ENCODE measurements at places on chromosomes 16 and 17. TPM values are rescaled to one million over a fixed set of nuclear protein-coding genes. Genes with fewer than 3 reads are reported as not detected.

The CES3 gene
- 0.06 TPM for polyA plus RNA-seq

The VPS9D1 gene
- polyA plus RNA-seq, result 8.6 TPM

The FOXC2 gene
- 1.6 TPM for polyA plus RNA-seq

The SRCIN1 gene
- not detected for polyA plus RNA-seq

The IQCK gene
- polyA plus RNA-seq, result 18.0 TPM

The SDR42E2 gene
- not detected for polyA plus RNA-seq

The DDX28 gene
- polyA plus RNA-seq, result 8.1 TPM

The CDH5 gene
- polyA plus RNA-seq, result not detected

The RASL10B gene
- 3.3 TPM for polyA plus RNA-seq

The KRT33A gene
- polyA plus RNA-seq, result not detected

The STAC2 gene
- polyA plus RNA-seq, result not detected

The HP gene
- not detected for polyA plus RNA-seq

Measured in AG04450 (cell line).